ENCODE measurements at places on chromosomes 2 and 18.

GRCh38 chr2:162919111-162919510, 80.5 kb upstream of the KCNH7 start:
- no peak for DNase-seq

- DNase-seq: no peak
Measured at GRCh38 chr2:17252258-17252657, 266.0 kb downstream of the RAD51AP2 start.

DNA sequence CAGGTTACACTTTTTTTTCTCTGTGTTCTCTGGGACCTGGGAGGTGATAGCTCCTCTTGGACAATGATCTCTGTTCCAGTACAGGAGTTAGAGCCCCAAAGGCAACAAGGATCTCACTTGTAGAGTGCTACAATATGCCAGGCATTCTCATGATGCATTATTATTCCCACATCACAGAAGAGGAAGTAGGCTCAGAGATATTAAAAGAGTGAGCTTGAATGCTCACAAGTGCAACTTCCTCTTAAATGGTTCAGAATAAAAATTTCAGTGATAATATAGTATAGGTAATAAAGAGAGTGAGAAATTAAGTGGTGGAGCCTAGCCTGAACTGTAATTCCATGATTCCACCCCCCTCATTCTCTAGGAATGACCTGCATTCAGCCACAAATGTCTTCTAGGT, 21.4 kb downstream of the POLE4 start:
- DNase-seq: no peak

- DNase-seq: no peak
Measured at GRCh38 chr2:101047774-101048173, 45.7 kb downstream of the RPL31 start.

DNA sequence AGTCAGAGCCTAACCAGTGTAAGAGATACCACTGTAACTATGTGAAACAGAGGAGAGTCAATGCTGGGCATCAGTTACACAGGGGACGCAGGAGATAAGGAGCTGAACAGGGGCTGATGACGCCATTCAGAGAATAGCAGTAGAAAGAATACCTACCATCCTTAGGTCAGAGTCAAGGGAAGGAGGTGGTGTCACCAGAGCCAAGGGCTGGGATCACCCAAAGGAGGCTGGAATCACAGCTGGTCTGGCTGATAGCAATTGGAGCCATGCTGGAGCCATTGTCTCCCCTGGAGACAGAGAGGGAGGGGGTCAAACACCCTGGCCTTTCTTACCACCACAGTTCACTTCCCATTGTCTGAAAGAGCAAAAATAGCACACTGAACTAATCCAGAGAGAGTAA, 37.3 kb upstream of the C18orf32 start:
- no peak for DNase-seq

GRCh38 chr2:229206548-229206947, 64.5 kb downstream of the PID1 start:
- DNase-seq: no peak

DNA sequence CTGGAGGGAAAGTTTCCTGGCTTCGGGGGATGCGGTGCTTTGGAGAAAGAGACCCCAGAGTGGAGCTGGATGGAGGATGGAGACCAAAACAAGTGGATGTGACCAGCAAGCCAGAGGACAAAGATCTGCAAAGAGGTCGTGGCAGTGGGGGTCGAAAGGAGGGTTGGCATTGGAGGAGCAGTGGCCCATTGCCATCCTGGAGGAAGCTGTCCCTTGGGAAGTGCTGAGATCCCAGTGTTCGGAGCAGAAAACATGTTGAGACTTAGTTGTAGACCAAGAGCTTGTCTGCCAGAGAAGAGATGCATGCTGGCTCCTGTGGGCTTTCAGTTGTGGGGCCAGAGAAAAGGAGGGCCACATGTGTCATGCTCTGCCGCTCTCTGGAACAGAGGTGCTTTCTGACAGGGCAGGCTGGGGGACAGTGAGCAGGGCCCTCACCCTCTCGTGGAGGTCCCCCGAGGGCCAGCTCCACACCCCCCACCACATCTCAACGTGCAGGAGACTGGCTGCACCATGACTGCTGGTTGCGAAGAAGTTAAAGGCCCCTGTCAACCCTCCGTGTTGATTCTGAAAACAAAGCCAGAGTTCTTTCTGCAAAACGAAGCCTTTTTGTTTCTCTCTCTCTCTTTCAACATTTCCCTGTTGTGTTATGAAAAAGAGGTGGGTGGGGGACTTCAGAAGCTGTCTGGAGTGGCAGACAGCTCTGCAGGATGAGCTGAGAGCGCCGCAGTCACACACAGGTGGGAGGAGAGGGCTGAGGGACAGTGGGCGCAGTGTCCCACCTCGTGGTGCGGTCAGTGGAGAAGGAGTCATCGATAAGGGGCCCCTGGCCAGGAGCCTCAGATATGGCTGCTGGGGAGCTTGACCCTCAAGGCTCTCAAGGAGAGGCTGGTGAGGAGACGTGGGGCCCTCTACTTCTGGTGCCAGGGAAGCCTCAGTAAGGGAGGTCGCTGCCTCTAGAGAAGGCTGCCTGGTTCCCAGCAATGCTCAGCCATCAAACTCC, 77.6 kb upstream of the BCL2L11 start:
- no peak for DNase-seq

DNA sequence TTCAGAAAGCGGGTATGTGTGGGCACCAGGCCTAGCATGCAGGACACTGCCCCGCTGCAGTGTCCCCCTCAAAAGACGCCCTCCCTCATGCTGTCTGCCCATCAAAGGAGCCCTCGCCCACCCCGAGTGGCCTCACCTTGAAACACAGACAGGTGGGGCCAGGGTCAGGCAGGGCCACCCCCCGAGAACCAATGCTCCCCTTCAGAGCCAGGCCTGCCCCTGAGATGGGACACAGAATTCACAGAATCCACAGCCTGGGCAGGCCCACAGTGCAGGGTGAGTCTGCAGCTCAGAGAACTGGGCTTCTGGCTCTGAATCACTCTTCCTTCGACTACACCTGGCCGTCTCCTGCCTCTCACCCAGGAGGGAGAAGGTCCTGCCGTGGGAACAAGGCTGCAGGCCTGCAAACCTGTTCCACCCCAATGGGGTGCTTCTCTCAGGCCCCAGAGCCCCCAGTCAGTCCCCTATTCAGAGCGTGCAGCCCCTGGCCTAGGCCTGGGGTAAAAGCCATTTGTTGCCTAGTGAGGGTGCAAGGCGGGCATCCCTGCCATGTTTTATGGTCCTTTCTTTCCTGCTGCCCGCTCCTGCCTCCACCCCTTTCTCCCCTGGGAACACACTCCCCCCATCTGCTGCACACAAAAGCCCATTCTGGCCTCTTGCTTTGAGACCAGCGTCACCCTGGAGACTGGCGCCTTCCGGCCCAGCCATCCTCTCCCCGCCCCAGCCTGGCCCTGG, 11.3 kb upstream of the ARHGEF4 start:
- no peak for DNase-seq

DNA sequence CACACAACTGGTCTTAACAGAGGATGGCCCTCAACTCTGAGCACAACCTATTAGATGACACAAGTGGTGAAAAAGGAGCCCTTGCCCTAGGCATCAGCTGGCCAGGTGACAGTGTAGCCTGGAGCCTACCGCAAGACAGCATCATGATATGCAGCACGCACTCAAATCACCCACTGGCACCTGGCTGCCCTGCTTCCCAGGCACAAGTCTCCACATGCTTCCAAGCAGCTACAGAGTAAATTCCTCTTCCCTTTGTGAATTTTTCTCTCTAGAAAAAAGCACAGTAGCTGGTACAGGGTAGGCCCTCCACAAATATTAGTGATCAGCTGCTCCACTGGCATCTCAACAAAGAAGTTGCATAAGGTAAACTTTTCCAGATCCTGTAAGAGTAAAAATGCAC, 6.0 kb downstream of the FBXO15 start:
- no peak for DNase-seq

GRCh38 chr2:64808092-64808491, 154.4 kb upstream of the SERTAD2 start:
- no peak for DNase-seq

GRCh38 chr2:104332731-104333130, 521.2 kb upstream of the POU3F3 start:
- DNase-seq: no peak

DNA sequence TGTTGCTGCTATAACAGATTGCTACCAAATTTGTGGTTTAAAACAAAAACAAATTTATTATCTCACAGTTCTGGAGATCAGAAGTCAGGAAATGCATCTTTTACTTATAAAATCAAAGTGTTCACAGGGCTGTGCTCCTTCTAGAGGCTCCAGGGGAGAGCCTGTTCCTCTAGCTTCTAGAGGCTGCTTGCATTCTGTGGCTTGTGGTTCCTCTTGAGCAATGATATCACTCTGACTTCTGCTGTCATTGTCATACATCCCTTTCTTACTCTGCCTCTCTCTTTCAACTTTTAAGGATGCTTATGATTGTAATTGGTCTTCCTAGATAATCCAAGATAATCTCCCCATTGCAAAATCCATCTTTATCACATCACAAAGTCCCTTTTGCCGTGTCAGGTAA, 6.1 kb upstream of the DCC start:
- no peak for DNase-seq

DNA sequence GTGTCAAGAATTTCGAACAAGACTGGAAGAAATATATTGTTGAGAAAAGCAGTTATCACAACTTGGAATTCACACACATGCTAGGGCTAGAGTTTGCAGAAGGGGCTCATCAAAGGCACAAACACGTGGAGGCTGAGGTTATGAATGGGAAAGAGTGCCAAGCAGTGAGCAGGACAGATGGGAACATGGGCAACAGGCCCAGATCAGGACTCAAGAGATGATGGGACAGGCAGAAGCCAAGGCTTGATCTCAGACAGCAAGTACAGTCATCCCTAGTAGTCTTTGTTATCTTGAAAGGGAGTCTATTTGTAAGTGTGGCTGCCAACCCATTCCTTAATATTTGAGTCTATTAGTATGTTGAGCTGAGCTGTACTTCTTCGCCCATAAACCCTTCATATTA, 22.2 kb upstream of the EPC2 start:
- DNase-seq: no peak

GRCh38 chr2:65325066-65325465, 97.4 kb downstream of the ACTR2 start:
- no peak for DNase-seq

DNA sequence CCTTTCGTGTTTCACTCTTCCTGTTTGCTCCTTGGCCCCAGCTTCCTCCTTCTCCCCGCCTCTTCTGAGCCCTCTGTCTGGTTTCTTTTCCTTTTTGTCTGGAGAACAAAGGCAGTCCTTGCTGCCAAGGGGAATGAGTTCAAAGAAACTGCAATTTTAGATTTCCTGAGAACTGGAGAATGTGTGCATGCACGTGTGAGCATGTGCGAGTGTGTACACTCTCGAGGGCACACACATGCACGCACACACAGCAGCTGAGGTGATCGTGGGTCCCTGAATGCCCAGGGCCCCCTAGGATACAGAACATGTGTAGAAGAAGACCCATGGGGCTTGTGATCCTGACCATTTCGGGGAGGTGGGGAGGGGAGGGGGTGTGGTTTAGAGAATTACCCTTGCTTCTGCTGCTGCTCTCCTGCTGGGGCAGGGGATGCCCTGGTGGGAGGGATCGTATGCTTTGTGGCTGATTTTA, 151.8 kb downstream of the DYSF start:
- DNase-seq: no peak

DNA sequence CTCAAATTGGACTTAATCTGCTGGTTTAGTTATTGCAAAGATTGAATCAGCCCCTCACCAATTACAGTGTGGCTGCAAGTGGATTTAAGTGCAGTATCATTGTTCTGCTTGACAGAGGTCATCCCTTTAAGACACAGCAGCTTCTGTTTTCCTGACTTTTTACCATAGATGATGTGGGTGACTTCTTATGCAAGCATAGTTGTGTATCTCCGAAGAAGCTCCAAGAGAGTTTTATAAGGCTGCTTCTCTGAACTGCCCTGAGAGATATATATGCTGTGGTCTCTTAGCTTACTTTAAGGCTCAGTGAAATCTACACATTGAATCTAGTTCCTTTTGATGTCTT, 3.5 kb downstream of the TRIB2 start:
- peak; percentile 44 for DNase-seq

GRCh38 chr2:175164235-175164634, 3.8 kb downstream of the ATF2 start:
- no peak for DNase-seq

DNA sequence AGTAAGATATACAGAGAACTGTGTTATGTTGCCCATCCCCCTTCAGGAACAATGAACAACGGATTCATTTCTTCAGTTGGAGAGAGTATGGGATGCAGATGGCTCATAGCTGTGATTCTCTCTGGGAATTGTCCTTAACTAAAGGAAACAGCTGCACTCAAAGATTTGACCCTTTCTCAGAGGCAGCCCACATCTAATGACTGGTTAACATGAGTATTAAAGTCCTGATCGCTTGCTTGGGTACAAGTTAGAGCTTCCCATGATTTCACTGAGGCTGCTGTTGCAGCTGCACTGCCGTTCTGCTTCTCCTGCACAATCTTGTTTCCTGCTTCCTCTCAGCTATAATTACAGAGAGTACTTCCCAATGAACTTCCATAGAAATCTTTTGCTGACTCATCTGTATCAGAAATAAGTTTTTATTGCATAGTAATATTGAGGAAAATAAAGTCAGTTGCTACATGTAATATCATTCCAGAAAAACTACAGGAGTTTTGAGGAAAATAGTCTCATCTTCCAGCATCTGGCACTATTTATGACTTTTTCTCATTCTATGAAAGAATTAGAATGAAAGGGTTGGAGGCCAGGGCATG, 12.8 kb upstream of the SCN9A start:
- DNase-seq: no peak

DNA sequence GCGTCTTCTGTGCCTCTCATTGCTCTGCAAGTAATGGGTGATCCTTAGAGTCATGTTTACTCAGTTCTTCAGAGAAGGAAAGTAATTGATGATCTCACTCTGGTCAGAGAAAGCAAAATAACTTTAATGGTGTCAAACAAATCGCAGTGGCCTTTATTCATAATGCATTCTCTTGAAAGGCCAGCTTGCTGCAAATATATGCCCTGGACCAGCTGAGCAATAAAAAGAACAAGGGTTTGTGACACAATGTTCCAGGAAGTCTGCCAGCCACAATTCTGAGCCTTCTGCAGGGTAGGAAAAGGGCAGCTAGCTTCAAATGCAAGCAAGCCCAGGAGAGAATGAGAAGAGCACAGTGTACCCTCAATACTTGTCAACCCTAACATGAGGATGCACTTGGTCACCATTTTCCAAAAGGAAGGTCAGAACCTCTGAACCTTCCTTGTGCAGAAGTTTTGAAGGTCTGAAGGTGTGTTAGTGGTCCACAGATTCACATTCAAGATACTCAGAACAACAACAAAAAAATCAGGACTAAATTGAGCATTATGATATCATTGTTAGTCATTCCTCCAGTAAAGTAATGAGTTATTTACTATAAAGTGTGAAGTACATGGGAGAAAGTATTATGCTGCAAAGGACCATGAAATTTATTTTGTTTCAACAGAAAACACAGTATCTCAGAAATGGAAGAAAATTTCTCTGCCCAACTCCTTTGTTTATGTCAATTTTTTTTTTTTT, 355.6 kb downstream of the PAX3 start:
- DNase-seq: no peak

Measured in CD8-positive, alpha-beta T cell (primary cell).